ENCODE measurements at places on chromosomes 2 and 18.

- DNase-seq, result peak; percentile 13
These were observed 297.9 kb upstream of the MMADHC start for GRCh38 chr2:149885468-149885867.

DNA sequence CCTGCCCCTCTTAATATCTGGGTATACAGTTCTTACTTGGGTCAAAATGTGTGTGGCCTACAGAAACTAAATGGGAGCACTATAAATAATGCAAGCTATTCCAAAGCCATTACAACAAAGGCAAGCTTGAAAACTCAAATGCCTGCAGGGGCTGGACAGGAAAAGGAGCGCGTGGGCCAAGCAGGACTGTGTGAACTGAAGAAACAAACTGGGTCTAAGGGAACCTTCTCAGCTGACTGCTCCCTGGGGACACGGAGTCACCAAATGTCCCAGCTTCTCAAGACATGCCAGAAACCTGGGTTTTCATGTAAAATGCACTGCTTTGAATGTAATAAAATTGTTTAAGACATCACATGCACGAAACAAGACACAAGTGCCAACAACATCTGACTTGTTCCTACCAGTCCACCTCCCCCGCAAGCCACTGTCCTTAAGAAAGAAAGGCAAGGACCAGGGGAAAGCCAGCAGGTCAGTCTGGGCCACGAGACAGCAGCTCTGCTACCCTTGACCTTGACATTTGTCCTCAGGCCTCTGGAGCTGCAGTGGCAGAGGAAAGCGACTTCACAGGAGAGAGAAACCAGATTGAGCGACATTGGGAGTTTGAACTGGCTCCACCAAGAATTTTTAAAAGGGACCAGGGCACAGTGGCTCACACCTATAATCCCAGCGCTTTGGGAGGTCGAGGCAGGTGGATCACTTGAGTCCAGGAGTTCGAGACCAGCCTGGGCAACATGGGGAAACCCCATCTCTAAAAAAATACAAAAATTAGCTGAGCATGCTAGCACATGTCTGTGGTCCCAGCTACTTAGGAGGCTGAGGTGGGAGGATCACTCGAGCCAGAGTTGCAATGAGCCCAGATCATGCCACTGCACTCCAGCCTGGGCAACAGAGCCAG lies 89.7 kb upstream of the SH3BP4 start:
- no peak for DNase-seq

DNA sequence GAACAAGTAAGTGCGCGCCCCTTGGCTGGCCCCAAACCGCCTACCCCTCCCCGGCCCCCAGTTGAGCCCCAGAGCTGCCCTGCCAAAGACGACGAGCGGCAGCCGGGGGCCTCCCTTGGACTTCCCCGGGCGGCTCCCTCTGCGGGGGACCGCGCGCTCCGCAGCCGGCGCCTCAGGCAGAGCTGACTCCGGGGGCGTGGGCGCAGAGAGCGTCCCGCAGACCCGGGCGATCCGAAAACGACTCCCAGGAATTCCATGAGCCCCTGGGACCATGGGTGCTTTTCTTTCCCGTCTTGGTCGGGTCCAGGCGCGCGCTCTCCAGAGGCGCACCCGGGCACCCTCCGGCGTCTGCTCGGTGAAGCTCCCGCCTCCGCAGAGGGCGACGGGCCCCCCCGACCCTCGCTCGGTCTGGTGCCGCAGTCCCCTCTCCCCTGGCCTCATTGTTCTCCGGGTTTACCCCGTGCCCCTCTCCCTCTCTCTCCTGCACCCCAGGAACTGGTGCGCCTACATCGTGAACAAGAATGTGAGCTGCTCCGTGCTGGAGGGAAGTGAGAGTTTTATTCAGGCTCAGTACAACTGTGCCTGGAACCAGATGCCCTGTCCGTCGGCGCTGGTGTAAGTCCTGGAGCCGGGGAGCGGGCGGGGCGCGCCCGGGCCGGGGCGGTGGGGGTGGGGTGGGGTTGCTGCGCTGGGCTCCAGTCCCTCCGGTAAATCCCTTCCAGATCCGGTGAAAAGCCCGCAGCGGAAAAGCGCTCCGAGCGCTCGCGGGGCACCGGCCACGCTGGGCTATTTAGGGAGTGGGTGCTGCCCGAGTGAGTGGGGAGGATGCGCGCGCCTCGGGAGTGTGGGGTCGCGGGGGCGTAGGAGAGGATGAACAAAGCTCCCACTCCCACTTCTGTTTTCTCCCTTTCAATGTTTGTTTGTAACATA lies 776 bp downstream of the EMILIN2 start:
- peak; percentile 68 for DNase-seq

DNA sequence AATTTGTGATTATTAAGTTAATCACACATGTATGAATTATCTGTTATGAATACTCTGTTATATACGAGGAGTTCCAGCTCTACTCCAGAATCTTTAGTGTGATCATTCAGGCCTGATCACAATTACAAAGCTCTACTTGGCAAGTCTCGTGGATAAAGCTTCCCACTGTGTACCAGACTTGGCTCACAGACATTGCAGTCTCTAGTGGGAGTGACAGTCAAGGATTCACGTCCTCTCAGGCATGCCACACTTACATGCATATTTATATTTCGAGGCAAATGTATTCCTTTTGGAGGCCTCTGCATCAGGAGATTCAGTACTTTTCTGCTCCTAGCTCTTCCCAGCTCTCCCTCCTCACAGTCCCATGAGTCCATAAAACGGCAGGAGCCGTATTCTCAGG lies 403.4 kb upstream of the CDH7 start:
- no peak for DNase-seq

Data from GM23248 (cell line).